Activated gamma-delta T cell treated with anti-CD3 and anti-CD28 coated beads, Interleukin-2, amount 50 U/mL, for 16 hours (primary cell): ENCODE measurements at places on chromosomes 3 and 15.

GRCh38 chr3:193816028-193816395, 223.0 kb downstream of the OPA1 start:
- no peak for DNase-seq

DNA sequence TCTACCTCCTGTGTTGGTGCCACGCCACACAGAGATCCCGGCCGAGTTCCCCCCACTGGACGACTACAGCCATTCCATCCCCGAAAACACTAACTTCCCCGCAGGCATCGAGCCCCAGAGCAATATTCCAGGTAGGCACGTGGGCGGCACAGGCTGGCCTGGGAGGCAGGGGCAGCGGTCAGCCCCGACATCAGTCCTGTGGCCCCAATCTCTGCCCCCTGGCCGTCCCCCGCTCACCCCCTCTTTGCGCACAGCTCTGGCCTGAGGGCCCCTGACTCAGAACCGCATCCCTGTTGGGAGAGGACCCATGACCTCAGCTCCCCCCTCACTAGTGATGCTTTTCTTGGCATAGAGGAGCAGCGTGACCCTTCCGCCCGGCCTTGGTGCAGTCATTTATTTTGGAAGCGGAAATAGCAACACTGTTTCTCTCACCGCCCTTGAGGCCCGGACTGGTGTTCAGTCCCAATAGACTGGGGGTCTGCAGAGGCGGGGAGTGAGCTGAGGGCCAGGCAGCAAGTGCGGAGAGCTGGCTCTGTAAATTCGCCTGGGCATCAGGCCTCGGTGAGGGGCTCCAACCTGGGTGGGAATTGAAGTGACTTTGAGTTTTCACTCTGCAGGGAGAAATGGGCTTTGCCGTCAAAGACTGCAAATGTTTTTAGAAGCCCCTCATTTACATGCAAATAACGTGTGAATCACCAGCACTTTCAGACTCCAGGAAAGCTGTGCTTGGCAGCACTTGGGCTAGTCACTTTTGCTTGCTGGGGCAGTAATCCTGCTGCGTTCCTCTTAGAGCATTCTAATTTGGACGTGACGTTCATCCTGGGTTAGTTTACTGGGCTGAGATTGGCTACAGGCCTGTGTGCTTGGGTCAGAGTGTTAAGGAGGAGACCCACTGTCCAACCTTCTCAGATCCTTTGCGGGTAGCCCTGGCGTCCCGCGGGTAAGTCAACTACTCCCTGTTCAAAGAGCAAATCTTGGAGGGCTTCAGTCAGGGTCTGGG, 88.9 kb downstream of the AAGAB start:
- no peak for DNase-seq

- no peak for DNase-seq
Measured at GRCh38 chr15:69410248-69410874, 3.8 kb upstream of the KIF23 start.

- DNase-seq, result no peak
Measured at GRCh38 chr3:101972430-101973162, 123.3 kb downstream of the NFKBIZ start.

- peak; percentile 15 for DNase-seq
Measured at GRCh38 chr3:69161587-69162307, 39.4 kb upstream of the LMOD3 start.

GRCh38 chr15:92163641-92164040, 230.0 kb upstream of the ST8SIA2 start:
- DNase-seq, result no peak

DNA sequence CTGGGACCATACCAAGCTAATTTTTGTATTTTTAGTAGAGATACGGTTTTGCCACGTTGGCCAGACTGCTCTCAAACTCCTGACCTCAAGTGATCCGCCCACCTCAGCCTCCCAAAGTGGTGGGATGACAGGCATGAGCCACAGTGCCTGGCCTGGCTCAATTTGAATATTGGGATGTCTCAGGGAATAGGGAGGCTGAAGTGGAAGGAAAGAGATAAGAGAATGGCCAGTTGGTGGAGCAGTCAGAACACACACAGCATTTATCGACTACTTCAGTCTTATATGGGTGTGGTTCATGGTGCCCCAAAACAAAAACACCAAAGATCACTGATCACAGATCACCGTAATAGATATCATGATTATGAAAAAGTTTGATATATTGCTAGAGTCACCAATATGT, 144.4 kb downstream of the GMNC start:
- DNase-seq, result no peak

DNA sequence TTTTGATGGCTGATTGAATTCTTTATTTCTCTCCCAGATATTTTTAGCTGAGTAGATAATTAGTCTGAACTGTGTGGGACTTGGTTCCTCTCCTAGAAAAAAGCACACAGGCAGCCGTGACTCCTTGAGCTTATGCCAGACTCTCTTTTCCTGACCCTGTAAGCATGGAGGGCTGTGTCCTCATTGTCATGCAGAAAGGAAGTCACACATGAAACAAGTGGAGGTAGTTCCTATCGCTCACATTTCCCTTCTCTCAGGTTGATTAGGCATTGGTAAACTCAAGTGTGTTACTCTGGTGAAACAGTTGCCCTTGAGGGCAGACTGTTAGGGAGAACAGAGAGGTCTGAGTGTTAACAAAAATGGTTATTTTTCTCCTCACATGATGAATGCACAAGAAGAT, 6.3 kb upstream of the RTP4 start:
- DNase-seq, result no peak

DNA sequence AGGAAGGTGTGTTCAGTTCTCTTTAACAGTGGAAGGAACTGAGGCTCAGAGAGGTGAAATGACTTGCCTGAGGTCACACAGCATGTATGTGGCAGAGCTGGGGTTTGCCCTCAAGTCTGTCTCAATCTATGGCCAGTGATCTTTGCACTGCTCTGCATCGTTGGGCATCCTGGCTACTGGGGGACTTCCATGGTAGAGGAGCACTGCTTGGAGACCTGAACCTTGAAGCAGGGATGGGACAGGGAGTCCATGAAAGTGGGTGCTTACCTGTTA, 2.0 kb downstream of the CORO2B start:
- no peak for DNase-seq

- no peak for DNase-seq
Measured at GRCh38 chr3:192827208-192827607, 90.4 kb downstream of the MB21D2 start.

- no peak for DNase-seq
Measured at GRCh38 chr3:30455840-30456239, 150.6 kb upstream of the TGFBR2 start.

GRCh38 chr3:187051066-187051465, 88.2 kb downstream of the RPL39L start:
- no peak for DNase-seq

DNA sequence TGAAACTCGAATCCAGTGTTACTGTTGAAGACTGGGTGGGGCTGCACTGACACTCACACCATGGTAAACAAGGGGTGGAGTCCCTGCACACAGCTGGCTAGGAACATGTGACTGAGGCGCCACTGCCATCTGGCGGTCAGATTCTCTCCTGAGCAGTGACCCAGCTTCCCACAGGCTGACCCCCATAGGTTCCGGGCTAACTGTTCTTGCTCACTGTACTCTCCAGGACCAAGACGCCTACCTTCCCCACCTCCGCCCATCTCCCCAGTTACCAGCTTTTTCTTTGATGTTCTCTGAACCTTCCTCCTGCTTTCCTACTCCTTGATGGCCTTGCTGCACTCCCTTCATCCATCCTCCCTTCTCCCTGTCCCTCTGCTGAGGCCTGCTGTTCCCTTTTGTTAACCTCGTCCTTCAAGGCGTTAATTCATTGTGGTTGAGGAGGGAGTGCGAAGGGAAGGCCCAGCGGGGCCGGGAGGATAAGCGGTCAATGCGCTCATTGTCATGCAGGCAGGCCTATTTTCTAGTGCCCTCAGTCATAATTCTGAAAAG, 115.2 kb downstream of the ATP8B4 start:
- peak; percentile 26 for DNase-seq

DNA sequence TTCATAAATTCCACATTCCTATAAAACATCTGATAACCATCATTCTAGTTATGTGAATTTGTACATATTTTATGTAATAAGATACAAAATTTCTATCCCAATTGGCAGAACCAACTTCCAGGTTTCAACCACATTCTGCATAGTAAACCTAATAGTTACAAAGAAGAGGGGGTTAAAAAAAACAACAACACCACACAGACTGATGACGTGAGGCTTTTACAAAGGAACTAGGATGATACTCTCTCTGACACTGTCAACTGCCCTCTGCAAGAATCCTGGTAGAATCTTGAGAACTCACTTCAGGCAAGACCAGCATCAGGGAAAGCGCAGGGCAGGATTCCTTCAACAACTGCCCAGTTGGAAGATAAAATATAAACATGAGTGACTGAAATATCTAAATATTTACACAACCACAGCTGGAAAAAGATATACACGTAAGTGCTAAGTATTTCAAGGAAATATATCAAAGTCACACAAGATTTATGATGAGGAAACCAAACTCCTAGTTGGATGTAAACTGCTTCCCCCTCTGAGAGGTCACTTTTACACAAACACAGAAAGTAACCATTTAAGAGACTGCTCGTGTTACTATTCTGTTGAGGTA, 816.4 kb downstream of the ROBO1 start:
- no peak for DNase-seq

GRCh38 chr3:105369500-105370371, 3.0 kb downstream of the ALCAM start:
- peak; percentile 5 for DNase-seq

- no peak for DNase-seq
Measured at GRCh38 chr15:51818150-51818549, 11.3 kb upstream of the TMOD3 start.

- no peak for DNase-seq
Measured at GRCh38 chr15:29127506-29128430, 141.9 kb downstream of the NSMCE3 start.

DNA sequence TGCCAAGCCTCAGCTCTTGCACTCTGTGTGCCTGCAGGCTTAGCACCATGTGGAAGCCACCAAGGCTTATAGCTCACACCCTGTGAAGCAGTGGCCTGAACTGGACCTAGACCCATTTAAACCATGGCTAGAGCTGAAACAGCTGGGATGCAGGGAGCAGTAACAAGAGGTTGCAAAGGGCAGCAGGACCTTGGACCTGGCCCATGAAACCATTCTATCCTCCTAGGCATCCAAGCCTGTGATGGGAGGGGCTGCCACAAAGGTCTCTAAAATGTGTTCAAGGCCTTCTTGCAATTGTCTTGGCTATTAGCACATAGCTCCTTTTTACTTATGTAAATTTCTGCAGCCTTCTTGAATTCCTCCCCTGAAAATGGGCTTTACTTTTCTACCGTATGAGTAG, 57.9 kb upstream of the NPAP1 start:
- no peak for DNase-seq

GRCh38 chr3:124084022-124084881, 92.3 kb upstream of the ROPN1 start:
- no peak for DNase-seq

DNA sequence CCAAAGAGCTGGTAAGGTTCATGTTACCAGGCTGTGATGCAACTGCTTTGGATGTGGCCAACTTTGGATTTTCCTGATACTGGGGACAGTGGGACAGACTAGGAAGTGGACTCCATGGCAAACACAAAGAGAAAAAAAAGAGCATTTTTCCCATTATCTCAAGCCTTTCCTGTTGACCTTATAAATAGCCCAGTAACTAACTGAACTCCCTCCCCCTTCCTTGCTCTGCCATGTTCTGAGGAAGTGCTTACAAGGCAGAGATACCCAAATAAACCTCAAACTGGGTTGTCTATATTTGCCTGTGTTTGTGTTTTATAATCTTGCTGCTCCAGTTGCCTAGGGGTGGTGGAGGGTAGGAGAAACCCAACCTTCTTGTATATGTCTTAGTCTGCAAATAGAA, 27.3 kb upstream of the SLC9A9 start:
- DNase-seq, result no peak

GRCh38 chr3:138197058-138197457, 10.0 kb downstream of the ARMC8 start:
- DNase-seq, result no peak

DNA sequence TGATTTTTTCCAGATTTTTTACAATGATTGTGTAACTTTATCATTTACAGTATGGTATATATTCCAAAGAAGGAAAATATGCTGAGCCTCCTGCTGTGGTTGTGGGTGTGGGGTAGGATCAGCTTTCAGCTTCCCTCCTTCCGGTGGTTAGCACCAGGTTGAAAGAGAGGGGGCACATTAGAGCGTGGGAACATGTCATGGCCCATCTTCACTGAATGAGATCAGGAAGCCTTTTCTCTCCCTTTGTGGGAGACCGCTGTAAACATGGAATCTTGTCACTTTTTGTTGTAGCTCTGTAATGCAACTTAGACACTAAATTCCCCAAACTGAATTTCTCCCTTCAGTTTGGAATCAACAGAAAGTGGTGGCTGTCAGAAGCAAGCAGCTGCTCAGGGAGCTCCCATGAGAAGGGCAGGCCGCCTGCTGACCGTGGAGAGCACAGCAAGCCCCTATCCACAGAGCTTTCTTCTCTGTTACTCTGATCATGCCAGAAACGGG, 86.7 kb upstream of the LIMD1 start:
- no peak for DNase-seq

GRCh38 chr15:59996298-59997041, 7.6 kb upstream of the FOXB1 start:
- DNase-seq, result no peak

GRCh38 chr3:52678265-52679198, 7.2 kb downstream of the PBRM1 start:
- no peak for DNase-seq

- no peak for DNase-seq
Measured at GRCh38 chr15:53272116-53272515, 482.0 kb upstream of the ONECUT1 start.

DNA sequence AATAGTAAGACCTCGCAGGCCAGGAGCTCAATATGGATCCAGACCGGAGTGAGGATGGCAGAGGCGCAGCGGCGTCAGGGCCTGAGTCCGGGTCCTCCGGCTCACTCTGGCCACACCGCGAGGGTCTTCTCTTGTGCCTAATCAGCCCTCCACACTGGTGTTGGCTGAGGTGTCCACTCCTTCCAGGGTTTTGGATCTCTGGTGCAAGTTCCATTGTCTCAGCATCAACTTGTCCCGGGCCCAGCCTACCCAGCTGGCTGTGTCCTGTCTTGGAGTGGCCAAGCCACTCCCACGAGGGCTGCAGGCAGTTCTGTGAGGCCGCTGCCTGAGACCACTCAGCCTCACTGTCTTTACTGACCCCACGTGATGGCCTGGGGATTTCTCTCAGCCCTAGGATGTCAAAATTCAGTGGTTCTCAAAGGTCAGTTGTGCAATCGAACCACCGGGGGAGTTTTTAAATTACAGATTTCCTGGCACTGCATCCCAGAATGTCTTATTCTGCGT, 12.6 kb upstream of the GOLGA6L7 start:
- no peak for DNase-seq

DNA sequence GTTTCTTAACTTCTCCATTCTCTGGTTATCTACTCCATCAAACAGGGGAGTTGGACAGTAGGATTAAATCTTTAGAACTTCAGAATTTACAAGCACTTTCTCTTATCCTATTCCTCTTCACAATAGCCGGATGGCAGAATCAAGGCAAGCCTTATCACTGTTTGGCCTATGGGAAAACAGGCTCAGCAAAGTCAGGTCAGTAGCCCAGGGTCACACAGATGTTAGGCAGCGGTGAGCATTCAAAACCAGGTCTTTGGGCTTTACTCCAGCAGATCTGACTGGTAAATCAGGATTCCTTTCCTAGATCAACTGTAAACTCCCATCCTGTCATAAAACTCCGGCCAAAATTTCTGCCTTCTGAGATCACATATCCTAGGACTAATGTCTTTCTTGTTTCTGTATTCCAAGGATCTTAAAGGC, 258.4 kb downstream of the OPA1 start:
- no peak for DNase-seq
